ENCODE measurements at places on chromosomes 4 and X.

DNA sequence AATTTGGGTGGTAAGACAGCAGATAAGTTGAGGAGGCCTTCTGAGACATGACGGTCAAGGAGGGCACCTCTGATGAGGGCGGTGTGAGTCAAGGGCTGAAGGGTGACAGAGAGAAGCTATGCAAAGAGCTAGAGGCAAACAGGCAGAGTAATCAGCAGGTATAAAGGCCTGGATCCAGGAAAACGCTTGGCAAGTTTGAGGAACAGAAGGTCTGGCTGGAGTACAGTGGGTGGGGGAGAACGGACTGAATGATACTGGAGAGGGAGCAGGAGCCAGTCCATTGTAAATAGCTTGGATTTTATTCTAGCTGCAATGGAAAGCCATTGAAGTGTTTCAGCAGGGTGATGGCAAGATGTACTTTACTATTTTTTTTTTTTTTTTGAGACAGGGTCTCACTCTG, 39.3 kb downstream of the RAB33B start:
- no peak for DNase-seq

DNA sequence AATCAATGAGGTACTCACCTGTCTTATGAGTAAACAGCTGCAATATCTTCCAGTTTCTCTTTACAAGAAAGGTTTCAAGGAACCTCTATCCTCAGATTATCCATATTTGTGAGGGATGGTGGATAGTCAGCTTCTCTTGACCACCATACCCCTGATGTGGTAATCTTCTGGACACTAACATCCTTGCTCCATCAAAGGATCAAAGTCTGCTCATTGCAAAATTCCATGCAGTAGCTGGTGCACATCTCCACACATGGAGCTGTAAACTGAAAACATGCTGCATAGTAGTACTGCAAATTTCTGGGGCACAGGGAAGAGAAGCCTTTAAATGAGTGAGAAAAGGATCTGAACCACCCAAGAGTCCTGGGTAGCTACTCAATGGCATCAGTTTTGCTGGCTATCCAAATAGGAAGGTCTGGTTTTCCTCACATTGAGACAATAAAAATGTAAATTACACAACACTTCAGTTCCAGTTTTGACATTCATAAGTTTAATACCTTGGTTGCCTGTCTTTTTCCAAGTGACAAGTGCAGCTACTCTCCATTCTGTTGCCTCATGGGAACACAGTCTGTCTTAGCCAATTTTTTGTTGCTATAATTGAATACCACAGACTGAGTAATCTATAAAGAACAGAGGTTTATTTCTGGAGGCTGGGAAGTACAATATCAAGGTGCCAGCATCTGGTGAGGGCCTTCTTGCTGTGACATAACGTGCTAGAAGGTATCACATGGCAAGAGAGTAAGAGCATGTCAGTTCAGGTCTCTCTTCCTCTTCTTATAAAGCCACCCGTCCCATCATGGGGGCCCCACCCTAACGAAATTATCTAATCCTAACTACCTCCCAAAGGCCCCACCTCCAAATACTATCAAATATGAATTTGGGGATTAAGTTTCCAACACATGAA, 34.4 kb upstream of the ARHGEF6 start:
- no peak for DNase-seq

GRCh38 chr4:176270669-176271068, 1.6 kb upstream of the ASB5 start:
- DNase-seq, result no peak

DNA sequence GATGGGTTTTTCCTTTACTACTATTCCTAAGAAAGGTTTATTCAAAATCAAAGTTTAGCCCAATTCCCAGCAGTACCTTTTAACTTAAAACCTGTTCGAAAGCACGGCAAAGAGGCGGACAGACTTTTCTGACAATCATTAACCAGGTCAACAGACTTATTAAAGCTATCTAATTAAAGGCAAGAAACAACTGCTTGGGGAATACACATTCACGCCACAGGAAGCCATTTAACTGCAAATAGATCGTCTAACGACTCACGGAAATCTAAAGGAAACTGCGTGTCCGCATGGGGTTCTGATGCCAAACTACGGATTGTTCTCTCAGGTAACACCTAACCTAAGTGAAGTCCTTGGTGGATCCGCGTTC, 663 bp upstream of the USP53 start:
- peak; percentile 70 for DNase-seq

DNA sequence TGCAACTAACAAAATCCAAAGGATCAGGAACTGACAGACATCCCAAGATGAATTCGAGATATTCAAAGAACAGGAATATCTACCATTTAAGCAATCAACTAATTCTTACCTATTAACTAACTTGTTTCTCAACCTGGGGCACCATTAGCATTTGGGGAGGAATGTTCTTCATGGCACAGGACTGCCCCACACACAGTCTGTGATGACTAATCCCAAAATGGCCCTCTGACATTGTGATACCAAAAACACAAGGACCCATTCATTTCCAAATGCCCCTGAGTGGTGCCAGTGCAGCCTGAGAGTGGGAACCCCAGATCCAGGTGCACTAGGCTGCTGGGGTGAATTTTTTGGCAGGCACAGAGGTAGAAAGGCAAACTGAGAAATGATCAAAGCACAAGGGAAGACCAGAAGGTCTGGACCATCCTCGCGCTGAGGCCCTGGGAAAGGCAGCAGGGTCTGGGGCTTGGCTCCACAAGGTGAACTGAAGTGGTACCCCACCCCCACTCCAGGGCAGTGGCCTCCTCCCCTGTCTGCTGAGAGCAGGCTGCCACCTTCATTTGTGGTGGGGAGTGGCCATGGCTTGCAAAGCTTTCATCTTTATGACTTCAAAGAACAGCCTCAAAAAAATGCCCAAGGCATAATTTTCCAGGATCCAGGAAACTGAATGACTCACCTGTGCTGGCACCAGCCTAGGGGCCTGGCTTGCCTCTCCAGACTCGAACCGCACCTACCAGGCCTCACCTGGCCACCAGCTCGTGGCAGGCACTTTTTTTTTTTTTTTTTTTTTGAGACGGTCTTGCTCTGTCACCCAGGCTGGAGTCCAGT, 122.4 kb downstream of the BCOR start:
- no peak for DNase-seq

GRCh38 chr4:7366954-7367353, 67.8 kb downstream of the PSAPL1 start:
- DNase-seq, result no peak

- DNase-seq, result no peak
Observed at GRCh38 chr4:78149751-78150542, 92.8 kb downstream of the FRAS1 start.

Measured in MM.1S (cell line).